ENCODE measurements at places on chromosomes 7 and 10.

- no peak for DNase-seq
Observed at GRCh38 chr10:98135222-98135899, 904 bp downstream of the R3HCC1L start.

GRCh38 chr7:93715234-93715633 lies 140.7 kb upstream of the CALCR start:
- DNase-seq = no peak

DNA sequence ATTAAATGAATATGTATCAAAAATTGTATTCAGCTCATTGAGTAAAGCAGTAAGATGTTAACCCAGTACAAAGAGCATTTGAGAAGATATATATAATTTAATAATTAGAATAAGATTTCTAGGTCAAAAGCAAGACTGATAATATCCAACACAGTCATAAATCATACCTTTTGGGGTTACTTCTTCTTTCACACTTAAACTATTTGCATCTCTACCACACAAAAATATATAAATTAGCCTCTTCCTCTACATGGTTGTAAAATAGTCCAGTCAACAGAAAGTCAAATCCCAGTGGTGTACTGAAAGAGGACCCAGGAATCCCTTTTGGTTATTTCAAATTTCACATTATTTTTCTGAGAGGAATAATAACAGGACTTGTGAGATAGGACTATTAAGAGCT lies 204.6 kb upstream of the INHBA start:
- no peak for DNase-seq

GRCh38 chr10:34957531-34957930 lies 132.6 kb downstream of the CUL2 start:
- DNase-seq = no peak

DNA sequence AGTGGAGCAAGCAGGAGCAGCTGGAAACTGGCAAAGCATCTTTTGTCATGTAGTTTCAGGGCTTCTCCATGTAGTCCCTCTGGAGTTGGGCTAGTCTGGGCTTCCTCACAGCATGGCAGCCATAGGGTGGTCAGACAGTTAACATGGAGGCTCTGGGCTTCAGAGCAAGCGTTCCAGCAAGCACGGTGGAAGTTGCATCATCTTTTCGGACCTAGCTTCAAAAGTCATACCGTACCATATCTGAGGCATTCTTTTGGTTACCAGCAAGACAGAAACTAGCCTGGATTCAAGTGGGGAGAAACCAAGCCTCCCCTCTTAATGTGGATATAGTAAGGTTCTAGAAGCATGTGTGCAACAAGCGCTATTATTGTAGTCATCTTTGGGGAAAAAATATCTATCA lies 135.0 kb downstream of the HTR7 start:
- no peak for DNase-seq

DNA sequence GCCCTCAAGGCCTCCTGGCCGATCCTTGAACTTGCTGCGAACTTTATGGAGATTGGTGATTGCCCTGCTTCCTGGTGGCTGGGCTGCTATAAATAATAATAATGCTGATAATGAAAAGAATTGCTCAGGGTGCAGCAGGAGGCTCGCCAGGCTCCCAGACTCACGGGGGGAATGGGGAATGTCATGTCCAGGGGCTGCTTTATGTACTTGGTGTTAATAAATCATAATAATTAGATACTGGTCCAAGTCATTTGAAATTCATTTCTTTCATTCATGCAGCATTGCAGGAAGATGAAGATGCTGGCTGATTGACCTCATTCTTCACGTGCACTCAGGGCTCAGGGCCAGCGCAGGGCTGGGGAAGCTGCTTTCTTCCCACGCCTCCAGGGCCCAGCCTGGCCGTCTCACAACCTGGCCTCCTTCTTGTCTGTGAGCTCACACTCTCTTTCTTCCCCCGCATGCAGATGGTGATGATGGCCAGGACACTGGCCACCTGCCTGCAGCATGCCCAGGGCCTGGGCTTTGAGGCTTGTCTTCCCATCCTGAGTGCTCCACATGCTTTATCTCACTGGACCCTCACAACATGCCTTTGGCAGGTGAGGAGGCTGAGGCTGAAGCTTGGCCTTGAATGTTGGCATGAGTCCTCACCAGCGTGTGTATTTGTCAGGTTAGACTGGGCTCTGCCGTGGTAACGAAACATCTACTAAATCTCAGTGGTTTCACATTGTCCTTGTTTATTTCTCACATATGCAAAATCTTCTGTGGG lies 138.4 kb upstream of the TNS3 start:
- DNase-seq = peak; percentile 96

DNA sequence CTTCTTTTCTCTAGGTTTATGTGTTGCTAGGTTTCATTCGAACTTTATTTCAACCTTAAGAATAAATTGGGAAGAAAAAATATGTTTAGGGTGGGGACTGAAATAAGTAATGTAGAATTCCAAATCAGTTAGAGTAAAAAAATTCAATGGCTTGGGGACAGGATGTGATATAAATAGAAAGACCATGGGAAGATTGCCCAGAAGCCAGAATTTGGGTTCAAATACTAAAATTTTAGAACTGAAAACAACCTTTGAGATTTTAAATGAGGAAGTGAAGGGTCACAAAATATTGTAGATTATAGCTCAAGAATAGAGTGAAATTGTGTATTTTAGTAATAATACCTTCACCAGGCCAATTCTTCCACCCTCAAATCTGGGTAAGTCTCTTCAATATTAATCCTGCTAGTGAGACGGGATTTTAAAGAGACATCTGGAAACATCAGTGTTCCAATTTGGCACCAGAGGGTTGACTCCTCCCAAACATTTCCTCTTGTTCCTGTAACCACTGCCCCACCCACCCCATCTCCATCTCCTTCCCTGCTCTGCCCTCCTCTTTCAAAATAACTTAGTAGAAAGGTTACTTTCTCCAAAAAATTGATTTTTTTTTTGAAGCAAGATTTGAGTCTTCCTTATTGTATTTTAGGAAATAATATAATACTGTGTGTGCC lies 51.3 kb upstream of the FAM3C start:
- no peak for DNase-seq

GRCh38 chr10:1123198-1123597 lies 67.0 kb downstream of the WDR37 start:
- DNase-seq = no peak

- DNase-seq = no peak
Observed at GRCh38 chr10:51007781-51008180, 66.5 kb upstream of the PRKG1 start.

DNA sequence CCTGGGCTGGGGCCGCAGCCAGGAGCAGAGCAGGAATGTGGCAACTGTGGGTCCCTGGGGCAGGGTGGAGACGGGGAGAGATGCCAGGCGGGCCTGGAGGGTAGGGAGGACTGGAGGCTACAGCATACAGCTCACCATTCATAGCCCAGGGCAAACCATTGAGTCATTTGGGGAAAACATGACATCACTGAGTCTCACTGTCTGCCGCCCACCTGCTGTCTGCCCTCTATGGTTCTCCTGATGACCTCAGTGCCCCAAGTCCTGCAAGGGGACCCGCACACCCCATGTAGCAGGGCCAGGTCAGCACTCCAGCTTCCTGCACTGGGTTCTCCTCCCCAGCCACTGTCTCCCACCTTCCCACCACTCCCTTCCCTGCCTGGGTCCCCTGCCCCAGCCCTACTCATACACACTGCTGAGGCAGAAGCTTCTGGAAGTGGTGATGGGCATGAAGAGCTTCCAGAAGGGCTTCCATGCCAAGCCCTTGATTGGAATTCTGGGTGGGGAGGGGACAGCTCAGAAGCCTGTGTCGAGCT lies 10.4 kb downstream of the CHST3 start:
- DNase-seq = peak; percentile 74

GRCh38 chr7:91358303-91358702 lies 94.1 kb downstream of the FZD1 start:
- DNase-seq = no peak

GRCh38 chr10:117316701-117317100 lies 58.5 kb downstream of the PDZD8 start:
- no peak for DNase-seq

DNA sequence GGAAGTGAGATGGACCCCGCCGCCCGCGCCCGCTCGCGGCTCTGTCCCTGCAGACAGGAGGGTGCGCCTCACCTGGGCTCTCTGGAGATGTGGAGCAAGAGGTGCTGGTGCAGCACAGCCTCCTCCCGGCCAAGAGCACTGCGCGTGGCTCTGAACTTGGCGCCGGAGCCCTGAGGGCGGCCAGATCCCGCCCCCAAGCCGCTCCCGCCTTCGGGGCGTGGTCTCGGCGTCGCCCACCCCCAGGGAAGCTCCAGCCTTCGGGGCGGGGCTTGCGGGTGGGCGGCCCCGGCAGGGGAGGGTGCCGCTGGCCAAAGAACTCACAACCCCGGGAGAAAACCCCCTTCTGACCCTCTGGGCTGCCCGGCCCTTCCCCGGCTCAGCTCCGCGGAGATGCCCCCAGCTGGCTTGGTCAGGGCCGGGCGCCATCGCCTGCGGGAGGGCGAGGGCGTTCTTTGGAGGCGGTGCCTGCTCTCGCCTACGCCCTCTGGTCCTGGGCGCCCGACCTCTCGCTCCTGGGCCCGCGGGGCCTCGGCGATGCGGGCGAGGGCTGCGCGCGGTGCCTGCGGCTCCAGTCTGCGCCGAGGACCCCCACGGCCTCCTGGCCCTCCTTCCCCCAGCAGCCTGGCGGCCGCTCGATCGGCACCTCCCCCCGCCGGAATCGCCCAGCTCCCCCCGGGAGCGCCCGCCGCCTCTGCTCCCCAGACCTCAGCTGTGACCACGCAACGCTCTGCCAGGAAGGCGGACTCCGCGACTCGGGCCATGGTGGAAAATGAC lies at the start of gene ZNF488:
Gene ZNF488, minus strand, starts transcription at position 146 of the 774 bp plus-strand sequence. CDS start 15,464 bp downstream, outside the sequence.
- DNase-seq = peak; percentile 90

GRCh38 chr10:103695584-103696005 lies 159.8 kb downstream of the SH3PXD2A start:
- peak; percentile 79 for DNase-seq

DNA sequence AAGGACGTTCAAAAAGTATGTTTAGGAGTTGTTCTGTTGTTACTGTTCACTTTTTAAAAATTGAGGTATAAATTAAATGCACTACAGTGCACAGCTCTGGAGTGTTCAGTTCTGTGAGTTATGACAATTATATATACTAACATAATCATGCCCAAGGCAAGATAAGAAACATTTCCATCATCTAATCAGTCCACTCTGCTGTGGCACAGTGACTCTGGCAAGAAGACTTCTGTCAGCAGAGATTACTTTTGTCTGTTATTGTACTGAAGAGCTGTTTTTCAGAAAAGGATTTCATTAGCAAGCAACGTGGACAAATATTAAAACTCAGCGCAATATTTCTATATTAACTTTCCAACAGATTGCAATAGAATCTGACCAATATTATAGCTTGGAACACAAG lies 32.0 kb downstream of the ICA1 start:
- DNase-seq = no peak

DNA sequence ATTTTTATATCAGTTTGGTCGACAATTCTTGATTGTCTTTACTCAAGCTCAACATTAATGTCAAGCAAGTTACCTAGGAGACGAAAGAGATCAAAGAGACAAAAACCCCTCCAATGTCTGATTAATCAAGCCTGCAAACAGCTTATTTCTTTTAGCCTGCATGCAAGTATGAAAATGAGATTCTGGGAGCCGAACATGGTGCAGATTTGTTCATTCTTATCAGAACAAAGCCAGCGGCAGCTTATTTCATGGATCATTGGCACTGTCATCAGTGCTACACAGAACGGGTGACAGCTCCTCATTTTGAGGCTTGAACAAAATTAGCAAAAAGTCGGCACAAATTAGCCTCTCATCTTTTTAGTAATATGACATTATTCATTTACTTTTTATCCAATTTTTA lies 26.5 kb downstream of the FAM204A start:
- no peak for DNase-seq

GRCh38 chr7:21044913-21045568 lies 258.4 kb upstream of the SP8 start:
- DNase-seq = no peak

- no peak for DNase-seq
Observed at GRCh38 chr7:93838966-93839365, 51.6 kb downstream of the TFPI2 start.

DNA sequence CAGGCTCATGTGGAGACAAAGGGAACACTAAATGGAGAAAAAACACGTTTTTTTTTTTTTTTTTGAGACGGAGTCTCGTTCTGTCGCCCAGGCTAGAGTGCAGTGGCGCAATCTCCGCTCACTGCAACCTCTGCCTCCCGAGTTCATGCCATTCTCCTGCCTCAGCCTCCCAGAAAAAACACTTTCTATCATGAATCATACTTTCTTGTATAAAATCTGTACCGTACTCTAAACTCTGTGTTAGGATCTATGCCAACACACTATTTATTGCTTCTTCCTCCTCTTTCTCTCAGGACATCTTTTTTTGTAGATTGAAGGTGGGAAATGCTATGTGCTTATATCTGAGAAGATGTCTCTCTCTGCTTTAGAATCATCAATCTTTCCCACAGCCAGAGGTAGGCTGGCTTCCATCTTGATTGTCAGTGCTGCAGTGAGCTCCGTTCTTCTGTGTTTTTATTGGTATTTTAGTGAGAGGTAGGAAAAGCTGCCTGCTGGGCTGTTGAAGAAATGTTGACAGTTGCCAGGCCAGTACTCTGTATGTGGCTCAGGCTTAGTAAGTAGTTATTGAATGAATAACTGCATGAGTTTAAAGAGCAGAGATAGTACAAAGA lies 101.1 kb downstream of the GPR85 start:
- peak; percentile 69 for DNase-seq

All from sigmoid colon (tissue), 7 donors.